ENCODE measurements at places on chromosomes 1 and 21. TPM values are rescaled to one million over a fixed set of nuclear protein-coding genes. Genes with fewer than 3 reads are reported as not detected.

- no peak for DNase-seq
Measured at GRCh38 chr1:178243119-178243518, 149.2 kb downstream of the RASAL2 start.

- DNase-seq = no peak
Measured at GRCh38 chr21:31774031-31774430, 42.1 kb upstream of the SCAF4 start.

OR2T33 gene
- not detected for total RNA-seq

DNA sequence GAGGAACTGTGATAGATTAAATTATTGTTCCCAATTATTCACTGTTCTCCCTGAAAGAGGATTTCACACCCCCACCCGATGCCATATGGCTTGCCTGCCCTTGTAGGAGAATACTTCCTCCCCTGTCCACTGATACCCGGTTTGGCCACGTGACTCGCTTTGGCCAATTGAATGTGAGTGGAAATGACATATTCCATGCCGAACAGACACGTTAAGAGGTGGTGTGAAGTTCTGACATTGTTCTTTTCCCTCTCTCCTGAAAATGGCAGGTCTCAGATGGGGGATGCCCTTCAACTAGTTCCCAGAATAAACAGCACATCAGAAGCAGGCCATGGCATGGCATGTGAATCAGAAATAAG, 5.3 kb downstream of the STUM start:
- no peak for DNase-seq

GRCh38 chr1:93723733-93724270, 42.2 kb upstream of the BCAR3 start:
- no peak for DNase-seq

FAM72B gene
- total RNA-seq = 4.6 TPM

OR2L13 gene
- not detected for total RNA-seq

TPTE gene
- total RNA-seq = not detected

DNA sequence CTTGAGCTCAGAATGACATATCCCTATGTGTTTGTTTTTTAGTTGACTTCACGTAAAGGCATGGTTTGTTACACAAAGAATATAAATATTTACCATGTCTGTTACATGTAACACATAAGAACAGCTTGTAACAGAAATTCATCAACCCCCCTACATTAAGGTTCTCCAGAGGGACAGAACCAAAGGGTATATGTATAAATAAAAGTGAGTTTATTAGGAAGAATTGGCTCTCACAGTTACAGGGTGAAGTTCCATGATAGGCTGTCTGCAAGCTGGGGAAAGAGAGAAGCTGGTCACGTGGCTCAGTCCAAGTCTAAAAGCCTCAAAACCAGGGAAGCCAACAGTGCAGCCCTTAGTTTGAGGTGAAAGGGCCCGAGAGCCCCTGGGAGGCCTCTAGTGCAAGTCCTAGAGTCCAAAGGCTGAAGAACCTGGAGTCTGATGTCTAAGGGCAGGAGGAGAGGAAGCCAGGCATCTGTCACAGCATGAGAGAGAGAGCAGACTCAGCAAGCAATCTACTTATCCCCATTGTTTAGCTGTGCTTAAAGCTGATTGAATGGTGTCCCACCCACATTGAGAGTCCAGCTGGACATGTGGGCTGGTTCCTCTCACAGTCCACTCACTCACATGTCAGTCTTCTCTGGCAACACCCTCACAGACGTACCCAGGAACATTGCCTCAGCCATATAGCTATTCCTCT, 15.8 kb downstream of the THRAP3 start:
- DNase-seq = no peak

GRCh38 chr1:208741296-208741695, 497.1 kb upstream of the PLXNA2 start:
- DNase-seq = no peak

DNA sequence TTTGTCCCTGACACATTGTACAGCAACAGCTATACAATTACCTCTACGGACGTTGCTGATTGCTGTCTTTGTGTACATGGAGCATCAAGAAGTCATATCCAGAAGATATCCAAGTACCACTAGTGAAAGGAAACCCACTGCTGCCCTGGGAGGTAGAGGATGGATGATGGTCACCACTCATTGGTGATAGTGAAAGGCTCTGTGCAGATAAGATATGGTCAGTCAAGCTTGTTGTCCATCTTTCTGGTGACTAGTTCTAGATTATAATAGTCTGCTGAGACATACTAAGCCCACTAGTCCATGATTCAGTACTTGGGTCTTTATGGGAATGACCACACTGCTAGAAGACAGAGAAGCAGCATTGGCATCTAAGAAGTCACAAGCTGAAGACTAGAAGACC, 30.3 kb downstream of the NIBAN1 start:
- no peak for DNase-seq

SH2D5 gene
- total RNA-seq = 0.55 TPM

DNA sequence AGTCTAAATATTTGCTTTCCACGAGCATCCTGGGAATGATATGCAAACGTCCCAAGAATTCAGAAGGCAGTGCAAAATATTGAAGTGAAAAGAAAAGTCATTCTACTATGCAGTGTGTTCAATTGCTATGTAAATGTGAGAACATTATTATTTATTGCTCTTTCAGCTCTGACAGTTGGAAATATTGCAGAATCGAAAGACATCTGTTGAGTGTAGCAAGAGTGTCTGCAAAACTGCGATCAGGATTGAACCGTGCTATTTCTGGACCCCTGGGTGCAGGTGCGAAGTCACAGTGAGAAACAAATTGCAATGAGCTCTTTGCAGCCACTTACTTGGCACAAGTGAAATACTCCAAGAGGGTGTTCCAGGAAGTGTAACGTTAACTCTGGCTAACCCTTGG, 566.4 kb downstream of the AJAP1 start:
- no peak for DNase-seq

DNA sequence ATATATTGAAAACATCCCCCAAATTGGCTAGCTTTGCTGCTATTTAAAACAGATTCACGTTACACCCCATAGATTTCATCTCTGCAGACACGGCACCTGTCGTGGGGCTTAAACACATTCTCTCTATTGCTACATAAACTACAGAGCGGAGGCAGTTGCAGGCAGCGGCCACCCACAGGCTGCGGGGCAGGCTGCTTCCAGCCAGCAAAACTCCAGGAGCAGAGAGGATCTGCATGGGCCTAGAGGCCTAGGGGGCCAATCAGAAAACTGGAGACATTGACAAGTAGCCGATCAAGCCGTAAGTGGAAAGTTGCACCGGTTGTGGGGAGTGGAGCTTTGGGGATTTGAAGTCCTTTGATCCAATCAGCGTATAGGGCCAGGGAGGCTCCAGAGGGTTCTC, 129.0 kb upstream of the KLHDC7A start:
- DNase-seq = no peak

DNA sequence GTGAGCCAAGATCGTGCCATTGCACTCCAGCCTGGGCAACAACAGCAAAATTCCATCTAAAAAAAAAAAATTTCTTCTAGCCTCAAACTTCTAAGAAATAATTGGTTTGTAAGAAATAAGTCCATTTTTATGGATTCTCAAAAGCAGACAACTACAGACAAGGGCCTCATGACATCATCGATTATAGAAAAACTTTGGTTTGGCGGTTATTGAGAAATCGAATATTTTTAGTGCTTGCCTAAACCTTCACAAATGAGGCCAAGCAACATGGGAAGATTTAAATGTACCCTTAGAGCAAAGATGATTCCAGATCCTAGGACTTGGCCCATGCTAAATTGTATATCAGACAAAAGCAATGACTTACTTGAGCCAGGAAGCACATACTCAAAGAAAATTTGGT, 27.8 kb upstream of the MX1 start:
- DNase-seq = no peak

DNA sequence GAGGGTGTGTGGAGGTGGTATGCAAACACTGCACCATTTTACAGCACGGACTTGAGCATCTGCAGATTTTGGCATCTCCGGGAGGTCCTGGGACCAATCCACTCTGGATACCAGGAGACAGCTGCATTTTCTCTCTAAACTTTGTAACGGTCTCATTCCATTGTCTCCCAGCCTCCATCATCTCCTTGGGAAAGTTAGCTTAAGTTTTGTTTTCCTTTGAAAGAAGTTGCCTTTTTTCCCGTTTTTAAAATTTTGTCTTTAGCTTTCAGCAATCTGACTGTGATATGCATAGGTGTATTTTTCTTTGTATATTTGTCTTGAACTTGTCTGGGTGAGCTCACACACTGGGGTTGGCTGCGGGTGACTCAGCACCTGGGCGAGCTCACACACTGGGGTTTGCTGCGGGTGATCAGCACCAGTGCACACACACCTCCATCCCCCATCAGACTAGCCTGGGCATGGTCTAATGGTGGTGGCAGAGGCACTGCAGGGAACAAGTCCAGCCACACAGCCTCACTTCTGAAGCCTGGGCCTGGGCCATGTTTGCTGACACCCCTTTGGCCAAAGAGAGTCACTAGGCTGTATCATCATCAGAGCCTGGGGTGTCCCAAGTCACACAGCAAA, 32.1 kb upstream of the COL18A1 start:
- DNase-seq = no peak

DNA sequence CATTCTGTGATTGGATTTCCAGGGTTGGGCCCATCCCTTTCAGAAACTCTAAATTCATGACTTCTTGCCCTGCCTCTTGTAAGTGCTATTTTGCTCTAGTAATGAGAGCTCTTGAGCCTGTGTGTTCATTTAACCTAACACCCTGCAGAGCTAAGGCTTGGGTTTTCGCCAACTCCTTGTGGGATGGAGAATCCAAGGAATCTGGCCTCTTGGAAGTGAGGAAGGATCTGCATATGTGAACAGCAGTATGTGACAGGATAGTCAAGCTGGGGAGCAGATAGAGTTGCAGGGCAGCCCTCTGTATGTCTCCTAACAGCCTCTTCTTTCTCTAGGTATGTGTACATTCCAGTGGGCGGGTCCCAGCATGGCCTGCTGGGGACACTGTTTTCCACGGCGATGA, 258.9 kb downstream of the HHAT start:
- DNase-seq = no peak

GRCh38 chr1:30381671-30382365, 341.6 kb downstream of the MATN1 start:
- no peak for DNase-seq

DNA sequence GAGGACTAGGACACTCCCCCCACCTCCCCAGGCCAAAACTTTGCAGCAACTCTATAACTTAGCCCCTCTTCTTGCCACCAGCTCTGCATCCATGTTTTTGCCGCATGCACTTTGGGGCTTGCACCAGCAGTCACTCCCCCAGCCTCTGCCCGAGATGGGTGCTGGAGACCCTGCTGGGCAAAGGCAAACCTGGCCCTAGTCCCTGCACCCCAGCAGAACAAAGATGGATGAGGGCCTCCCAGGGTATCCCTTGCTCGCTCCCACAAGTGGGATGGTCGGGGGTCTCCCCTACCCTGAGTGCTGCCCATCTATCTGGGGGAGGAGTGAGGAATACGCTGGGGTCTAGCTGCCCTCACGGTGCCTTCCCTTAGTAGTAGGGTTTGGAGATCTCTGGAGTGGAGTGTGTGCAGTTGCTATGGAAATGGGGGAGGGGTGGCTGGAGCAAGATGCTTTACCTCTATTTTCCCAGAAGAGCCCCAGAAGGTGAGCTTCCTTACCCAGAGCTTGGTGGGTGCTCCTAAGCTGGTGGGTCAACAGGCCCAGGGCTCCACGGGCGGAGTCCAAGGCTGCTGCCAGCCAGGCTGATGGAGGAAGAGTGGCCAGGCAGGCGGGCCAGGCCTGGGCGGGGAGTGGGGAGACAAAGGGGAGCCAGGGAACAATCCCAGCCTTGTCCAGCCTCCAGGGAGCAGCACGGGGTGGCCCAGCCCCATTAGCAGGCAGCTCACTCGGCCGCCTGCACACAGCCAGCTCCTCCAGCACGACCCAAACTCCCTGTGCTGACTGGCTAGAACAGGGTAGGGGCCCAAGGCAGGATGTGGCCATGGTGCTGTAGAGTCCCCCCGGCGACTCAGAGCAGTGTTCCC, at the start of gene PAQR6:
Gene PAQR6, minus strand, starts transcription at position 597 of the 863 bp plus-strand sequence. CDS start 1,325 bp downstream, outside the sequence.
- DNase-seq = no peak

DNA sequence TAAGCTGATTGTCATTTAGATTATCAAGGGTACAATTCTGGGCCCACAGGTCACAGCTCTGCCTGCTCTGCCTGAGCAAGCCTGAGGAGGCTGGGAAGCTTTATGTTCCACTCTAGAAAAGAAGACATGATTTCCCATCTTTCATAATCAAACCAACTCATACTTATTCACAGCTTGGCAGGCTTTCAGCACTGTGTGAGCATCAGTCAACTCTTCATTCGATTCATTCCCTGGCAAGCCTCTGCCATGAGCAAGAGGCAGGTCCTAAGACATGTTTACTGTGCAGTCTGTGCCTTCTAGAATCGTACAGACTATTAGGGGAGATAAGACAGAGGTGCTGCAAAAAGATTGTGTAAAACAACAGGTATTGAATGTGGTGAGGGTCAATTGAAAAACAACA, 24.5 kb upstream of the KIRREL1 start:
- peak; percentile 35 for DNase-seq

- no peak for DNase-seq
Measured at GRCh38 chr1:62386351-62387121, 50.3 kb upstream of the USP1 start.

NDUFS2 gene
- total RNA-seq = 43.8 TPM

FAM163A gene
- total RNA-seq = not detected

CA6 gene
- not detected for total RNA-seq

- DNase-seq = no peak
Measured at GRCh38 chr1:182386980-182387379, 4.6 kb downstream of the GLUL start.

- DNase-seq = no peak
Measured at GRCh38 chr1:110237386-110238152, 27.5 kb downstream of the KCNC4 start.

DNA sequence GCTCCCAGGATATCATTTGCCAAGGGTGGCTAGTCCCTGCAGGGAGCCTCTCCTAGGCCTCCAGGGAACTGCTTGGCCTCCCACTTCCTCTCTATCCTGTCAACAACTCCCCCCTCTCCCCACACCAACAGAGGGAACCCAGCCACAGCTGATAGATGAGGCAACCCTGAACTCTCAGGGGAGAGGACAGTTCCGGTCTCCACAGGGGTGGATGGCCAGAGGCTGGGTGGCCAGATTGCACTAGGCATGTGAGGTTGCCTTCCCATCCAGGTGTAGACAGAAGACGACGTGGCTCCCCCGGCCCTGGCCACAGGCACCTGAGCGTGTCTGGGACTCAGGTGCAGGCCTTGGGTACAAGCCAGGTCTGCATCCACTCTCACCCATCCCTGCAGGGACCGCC, 53.3 kb downstream of the TOR1AIP2 start:
- DNase-seq = no peak

ATAD3C gene
- total RNA-seq = not detected

DNA sequence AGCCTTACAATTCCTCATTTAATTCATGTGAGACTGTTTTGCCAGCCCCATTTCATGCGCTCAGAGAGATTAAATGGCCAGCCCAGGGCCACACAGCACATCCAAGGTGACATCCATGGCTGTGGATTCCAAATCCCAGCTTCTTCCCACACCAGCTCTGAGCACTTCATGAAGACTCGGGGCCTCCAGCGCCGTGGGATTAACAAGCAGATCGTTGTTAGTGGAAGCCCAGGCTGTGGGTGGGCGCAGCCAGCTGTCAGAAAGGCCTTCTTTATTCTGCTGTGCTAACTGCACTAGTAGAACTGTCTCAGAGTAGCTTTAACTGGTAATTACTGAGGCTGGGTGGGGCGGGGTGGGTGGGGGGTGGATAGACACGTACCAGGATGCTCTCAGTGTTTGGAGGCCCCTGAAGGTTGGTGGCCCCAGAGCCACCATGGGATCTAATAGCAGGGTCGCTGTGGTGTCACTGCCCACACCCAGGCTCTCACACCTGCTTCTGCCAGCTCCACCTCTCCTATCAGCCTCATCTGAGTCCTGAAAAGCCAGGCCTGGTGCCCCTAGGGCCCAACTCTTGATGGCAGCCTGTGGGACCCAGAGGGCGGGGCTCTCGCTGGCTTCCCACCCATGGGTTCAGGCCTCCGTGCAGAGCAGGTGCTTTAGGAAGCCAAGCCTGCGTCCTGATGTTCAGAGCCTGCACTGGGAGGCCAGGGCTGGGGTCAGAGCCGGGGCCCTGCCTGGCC, 3.4 kb downstream of the BMP8A start:
- no peak for DNase-seq
